ENCODE measurements at places on chromosomes 2 and 18.

- no peak for DNase-seq
Measured at GRCh38 chr2:235958931-235959410, 209.2 kb downstream of the GBX2 start.

DNA sequence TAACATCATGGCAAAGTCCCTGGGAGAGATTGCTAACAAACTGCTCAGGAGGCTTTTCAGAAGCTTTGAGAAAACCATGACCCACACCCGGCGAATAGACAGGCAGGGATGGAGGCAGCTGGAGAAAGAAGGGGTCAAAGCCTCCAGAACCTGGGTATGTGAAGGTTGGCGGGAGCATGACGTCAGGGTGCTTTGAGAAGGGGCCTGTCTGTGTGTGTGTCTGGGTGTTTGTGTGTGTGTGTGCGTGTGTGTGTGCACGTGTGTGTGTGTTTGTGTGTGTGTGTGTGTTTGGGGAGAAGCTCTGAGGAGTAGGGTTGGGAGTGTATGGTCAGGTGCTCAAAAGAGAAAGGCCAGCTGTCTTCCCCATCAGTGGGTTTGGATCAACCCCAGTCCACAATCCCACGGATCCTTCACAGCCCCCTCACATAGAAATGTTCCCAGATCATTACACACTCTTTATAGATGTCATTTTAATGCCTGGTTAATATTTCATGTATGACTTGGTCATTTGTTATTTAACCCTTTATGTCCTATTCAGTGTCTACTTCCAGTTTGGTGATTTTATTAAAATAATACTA, 254.1 kb upstream of the SMIM21 start:
- DNase-seq: no peak

DNA sequence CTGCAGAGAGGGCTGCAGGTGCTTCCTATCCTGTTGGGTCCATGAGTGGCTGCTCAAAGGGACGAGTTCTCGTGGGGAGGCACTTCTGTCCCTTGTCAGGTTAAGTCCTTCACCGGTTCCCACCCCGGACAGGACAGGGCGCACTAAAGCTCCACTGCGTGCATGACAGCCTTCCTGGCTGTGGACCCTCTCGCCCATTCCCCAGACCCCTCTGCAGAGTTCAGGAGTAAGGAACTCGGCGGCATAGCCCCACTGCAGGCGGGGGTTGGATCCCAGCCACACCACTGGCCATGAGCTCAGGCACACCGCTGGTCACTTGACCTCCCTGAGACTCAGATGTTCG, 147.5 kb upstream of the ID2 start:
- no peak for DNase-seq

DNA sequence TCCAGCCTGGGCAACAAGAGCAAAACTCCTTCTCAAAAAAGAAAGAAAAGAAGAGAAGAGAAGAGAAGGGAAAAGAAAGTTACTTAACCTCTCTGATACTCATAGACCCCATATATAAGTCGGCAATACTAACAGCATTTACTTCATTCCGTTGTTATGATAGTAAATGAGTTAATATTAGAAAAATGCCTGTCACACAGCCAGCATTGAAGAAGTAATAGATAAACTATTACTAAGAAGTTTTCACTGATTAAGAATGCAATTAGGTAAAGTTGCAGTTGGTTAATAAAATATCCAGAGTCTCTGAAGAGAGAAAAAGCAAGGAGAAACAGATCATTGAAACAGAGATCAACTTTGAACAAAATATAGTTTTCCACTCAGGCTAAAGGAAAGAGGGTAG, 161.3 kb upstream of the UBE2E3 start:
- no peak for DNase-seq

GRCh38 chr2:67923696-67924095, 139.1 kb downstream of the C1D start:
- DNase-seq: no peak

DNA sequence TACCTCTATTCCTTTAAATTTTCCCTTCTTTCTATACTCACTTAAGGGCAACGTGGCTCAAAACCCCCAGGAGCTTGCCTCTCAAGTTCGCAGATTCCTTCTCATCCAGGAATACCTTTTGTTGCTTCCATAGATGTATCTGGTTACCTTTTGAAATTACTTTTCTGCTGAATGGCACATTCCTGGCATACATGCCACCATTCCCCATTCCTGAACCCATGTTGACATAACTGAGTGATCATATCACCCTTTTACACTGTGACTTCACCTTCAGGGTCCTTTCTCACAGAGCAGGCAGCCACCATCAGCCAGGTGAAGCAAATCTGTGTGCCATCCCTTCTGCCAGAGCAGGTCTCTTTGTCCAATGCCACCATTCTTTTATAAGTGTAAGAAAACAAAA, 615.8 kb downstream of the ARHGAP15 start:
- no peak for DNase-seq

DNA sequence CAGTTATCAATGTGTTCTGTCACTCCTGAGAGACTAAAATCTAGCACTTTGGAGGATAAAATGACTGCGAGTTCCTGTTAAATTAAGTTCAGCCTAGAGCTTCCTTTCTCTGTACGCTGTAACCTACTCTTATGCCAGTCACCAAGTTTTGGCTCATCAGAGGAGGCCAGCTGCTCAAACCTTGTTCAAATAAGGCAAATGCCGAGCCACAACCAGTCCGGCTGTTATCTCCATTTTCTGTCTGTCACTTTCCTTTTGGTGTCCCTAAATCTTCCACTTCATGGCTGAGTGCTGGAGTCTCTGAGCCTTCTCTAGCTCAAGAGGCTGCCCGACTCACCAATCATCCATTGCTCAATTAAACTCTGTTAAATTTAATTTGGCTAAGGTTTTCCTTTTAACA, 33.5 kb upstream of the PXDN start:
- DNase-seq: no peak

- no peak for DNase-seq
Measured at GRCh38 chr2:141923657-141924056, 207.2 kb downstream of the LRP1B start.

GRCh38 chr2:104046466-104046865, 807.4 kb upstream of the POU3F3 start:
- no peak for DNase-seq

DNA sequence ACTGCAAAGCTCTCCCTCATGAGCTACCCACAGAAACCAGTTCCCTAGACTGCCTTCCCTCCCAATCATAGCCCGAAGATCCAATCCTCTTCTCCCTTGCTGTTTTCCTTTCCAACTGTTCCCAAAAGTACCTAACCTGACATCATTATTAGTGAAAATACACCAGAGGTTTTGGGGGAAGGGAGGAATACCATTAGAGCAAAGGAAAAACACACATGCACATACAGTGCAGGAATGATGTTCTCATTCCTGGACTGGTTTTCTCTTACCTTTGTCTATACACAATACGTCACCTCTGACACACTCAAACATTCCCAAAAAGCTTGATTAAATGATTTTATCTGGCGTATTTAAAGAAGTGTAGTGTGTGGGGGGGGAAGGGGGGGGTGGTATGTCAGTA, 46.2 kb downstream of the IKZF2 start:
- DNase-seq: no peak

GRCh38 chr2:75003773-75004172, 45.3 kb downstream of the POLE4 start:
- DNase-seq: no peak

DNA sequence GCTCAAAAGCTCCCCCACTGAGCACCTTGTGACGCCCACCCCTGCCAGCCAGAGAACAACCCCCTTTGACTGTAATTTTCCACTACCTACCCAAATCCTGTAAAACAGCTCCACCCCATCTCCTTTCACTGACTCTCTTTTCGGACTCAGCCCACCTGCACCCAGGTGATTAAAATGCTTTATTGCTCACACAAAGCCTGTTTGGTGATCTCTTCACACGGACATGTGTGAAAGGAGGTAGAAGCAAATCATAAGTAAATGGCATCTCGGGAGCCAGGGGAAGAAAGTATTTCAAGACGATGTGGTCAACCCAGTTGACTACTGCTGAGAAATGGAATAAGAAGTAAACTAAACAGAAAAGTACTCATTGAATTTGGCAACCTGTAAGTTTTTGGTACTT, 11.2 kb upstream of the NCKAP1 start:
- DNase-seq: no peak

DNA sequence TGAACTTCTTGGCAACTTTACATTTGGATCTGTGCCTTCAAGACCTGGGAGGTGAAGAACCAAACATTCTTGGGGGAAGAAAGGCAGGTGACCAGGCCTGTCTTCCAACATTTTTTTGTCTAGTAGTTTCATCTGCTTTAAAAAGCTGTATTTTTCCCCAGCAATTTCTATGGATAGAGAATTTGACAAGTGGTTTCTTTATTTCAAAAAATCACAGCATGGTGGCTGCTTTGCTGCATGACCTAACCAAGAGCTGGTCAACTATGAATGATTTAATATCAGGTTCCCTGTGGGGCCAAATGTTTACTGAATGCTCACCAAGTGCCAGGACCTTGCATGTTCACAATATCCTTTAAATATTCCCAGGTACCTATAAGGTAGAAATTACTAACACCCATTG, 19.1 kb downstream of the LRP2 start:
- no peak for DNase-seq

GRCh38 chr2:79789811-79790210, 277.0 kb downstream of the CTNNA2 start:
- no peak for DNase-seq

Measured in activated CD4-positive, alpha-beta T cell treated with anti-CD3 and anti-CD28 coated beads, Interleukin-10, Interleukin-2, amounts not matched to agents 100 ng/mL and 50 ng/mL, durations not matched to agents 16 hours and 8 hours (primary cell).